ENCODE measurements at places on chromosomes 6 and 20.

- DNase-seq, result no peak
These were observed 8.4 kb upstream of the ZSWIM1 start for GRCh38 chr20:45872626-45873025.

- DNase-seq, result peak; percentile 5
These were observed 382.5 kb downstream of the EPHA7 start for GRCh38 chr6:93036835-93037234.

GRCh38 chr6:142413111-142413510 is 111.3 kb downstream of the ADGRG6 start:
- DNase-seq, result no peak

DNA sequence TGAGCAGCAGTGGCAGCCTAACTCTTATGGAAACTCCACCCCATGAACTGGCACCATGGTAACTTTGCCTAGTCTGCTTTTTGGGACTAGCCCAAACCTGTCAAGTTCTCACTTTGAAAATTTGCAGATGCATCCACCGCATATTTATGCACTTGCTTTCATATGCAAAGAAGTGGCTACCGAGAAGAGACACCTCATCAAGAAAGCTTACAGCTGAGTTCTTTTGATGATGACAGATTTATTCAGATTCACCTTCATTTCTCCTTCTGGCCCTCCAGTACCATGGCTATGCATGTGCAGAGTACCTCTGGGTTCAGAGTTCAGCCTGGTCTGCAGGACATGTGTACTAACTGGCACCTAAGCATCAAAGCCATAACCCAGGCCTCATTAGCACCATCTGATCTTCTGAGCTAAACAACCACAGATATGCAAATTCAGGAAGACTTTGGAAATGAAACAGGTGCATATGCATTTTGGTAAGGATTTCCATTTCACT is 154.3 kb upstream of the TENT5A start:
- no peak for DNase-seq

GRCh38 chr6:71320041-71320440 is 31.4 kb downstream of the OGFRL1 start:
- DNase-seq, result no peak

DNA sequence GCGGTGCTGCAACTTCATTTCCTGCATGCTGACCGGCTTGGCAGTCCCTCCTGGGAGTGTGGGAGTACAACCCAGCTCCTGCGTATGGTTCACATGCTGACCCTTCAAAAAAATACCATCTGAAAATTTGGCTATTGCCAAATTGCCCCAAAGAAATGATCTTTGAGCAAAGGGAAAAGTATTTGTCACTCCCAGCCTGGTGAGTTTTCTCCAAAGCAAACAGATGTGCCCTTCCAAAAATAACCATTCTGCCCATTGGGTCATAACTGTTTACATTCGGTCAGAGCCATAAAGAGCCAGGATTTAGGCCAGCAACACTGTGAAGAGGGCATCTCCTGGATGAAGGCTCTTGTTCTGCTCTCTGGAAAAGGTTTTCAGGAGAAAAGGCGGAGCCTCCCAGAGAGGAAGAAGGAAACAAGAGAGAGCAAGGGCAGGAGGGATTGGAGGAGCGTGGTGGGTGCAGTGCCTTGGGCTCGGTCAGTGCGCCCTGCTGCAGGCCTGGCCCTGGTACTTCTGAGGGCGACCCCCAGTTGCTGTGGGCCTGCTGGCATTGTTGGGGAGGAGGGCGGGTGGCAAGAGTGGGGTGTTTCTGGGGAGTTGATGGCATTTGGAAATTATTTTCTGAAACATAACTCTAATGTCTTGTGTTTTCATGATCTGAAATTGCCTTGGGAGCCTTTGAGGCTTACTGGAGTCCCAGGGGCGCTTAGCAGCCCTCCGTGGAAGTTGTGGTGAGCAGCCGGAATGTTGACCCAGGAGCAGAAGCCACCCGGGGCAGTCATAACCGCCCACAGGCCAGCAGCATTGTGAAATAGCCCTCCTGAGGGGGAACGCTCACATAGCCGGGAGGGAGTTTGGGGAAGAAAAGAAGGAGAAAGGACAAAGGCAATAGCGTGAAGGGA is 248.4 kb downstream of the MYLK4 start:
- no peak for DNase-seq

DNA sequence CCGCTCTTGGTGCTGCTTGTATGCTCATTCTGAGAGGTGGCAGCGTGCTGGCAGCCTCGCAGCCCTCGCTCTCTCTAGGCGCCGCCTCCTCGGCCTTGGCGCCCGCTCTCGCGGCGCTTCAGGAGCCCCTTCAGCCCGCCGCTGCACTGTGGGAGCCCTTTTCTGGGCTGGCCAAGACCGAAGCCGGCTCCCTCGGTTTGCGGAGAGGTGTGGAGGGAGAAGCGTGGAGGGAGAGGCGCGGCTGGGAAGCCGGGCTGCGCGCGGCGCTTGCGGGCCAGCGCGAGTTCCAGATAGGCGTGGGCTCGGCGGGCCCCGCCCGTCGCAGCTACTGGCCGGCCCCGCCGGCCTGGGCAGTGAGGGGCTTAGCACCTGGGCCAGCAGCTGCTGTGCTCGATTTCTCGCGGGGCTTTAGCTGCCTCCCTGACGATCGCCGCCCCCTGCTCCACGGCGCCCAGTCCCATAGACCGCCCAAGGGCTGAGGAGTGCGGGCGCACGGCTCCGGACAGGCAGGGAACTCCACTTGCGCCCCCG is 19.5 kb upstream of the FAM8A1 start:
- peak; percentile 22 for DNase-seq

DNA sequence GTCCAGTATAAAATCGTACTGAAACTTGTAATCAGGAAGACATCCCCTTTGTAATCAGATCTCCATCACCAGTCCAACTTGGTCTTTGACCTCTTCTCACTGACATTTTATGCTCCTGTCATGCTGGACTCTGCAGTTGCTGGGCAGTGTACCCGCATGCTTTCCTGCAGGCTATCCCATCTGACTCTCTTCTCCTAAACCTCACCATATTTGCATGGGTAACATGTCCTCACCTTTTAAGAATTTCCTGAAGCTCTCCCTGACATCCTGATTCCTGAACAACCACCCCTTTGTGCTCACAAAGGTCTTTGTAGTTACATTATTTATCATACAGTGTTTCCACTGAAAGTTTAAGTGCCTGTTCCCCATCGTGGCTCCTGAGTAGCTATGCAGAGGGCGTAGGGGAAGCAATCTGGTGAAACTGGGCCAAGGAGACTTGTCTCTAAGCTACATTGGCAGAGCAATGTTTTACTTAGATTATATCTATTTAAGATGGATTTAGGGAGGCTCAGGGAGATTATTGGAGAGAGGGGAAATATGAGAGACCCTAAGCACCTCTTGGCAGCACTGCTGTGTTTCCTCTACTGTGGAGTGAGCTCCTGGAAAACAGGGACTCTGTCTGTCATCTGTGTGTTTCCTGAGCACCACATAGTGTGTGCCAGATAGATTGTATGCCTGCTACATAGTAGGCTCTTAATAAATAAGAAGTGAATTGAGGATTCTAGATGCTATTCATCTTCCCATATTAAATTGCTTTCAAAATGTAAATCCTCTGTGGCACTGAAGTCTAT is 124.0 kb downstream of the LAMA2 start:
- no peak for DNase-seq

- DNase-seq, result no peak
These were observed 367.6 kb downstream of the TENT5A start for GRCh38 chr6:81384921-81385320.

DNA sequence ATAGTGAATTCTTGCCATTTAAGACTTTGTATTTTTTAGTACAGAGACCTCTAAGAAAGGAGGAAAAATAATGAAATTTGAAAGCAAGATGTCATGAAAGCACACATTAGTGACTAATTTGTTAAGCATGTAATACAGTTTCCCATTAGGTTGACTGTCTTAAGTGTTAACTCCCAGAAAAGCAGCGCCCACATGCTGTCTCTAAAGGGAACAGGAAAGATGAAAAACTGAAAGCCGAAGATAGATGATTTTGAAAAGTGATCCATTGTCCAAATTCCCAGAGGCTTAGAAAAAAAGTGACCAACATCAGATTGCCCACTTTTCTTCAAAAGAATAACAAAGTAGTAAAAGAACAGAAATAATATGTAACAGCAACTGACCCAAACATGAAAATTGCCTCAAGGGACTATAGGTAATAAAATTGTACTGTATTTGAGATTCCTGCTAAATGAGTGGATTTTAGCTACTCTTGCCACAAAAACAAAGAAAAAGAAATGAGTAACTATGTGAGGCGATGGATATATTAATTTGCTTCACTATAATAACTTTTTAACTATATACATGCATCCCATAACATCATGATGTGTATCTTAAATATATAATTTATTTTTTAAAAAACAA is 83.2 kb upstream of the OGFRL1 start:
- DNase-seq, result no peak

DNA sequence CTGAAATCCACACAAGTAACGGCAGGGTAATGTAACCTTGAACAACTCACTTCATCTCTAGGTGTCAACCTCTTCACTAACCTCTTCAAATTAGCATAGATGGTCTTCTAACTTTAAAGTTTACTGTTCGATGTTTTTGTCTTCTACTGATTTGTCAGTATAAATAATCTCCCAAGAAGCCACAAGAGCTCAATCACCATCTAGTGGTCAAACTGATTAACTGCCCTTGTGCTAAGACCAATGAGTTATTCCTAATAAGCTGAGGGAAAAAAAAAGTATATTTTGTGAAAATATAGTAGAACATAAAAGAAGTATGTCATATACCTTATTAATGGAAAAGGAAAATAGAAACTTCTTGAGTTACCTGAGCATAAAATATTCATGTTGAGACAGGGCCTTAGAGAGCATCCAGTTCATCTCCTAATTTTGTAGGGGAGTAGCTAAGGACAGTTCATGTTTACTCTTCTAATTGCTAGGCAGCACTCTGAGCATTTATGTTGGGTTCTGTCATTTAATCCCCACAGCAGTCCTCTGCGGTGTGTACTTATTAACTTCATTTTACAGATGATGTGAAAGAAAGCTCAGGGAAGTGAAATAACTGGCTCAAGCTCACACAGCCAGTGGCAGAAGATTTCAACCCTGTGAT is 317.1 kb downstream of the ESR1 start:
- peak; percentile 85 for DNase-seq

DNA sequence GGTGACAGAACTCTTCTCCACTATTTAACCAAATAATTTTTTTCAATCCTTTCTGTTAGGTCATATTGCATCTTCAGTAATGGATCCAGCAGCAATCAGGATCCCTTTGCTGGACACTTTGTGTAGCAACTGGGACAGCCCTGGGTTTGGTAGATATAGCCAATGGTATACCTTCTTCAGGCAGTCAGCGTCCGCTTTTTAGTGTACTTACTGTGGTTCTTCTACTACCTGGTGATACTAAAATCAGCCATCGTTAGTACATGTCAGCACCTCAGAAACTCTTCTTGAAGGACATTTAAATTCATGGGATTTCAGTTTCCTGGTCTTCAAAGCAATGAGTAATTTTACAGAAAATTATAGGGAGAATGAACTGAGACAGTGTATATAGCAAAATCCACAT is 93.5 kb downstream of the ADGRG6 start:
- no peak for DNase-seq

DNA sequence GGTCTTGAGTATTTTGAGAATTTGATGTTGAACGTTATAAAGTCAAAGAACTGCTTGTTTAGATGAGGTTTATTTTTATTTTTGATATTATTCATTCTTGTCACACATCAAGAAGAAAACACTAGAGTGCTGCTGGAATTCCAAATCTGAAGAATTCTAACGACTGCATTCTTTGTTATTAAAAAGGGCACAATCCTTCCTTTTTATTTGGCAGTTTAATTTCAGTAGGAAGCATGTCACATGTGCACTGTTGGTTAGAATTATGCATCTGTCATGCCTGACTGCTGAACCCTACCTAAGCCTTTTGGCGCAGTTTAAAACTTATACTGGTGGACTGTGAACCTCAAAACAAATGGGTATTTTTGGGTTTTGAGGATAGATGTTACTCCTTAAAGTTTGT is 4.0 kb downstream of the ID4 start:
- DNase-seq, result no peak

- no peak for DNase-seq
These were observed 432.7 kb downstream of the PTPRT start for GRCh38 chr20:42756991-42757390.

DNA sequence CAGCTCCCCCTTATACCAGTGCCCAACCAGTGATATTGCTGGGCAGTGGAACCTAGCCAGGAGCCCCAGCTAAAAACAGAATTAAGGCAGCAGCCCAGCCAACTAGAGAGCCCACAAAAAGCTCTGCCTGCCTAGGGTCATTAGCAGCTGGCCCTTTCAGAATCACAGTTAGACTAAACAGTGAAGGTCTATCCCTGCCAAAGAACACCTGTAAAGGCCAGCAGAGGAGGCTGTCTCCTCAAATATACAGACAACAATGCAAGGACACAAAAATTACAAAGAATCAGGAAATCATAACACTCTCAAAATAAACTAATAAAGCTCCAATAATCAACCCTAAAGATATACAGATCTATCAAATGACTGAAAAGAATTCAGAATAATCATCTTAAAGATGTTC is 77.8 kb upstream of the HTR1E start:
- no peak for DNase-seq

- peak; percentile 62 for DNase-seq
These were observed 705.7 kb upstream of the SLC35B3 start for GRCh38 chr6:9140951-9141460.

DNA sequence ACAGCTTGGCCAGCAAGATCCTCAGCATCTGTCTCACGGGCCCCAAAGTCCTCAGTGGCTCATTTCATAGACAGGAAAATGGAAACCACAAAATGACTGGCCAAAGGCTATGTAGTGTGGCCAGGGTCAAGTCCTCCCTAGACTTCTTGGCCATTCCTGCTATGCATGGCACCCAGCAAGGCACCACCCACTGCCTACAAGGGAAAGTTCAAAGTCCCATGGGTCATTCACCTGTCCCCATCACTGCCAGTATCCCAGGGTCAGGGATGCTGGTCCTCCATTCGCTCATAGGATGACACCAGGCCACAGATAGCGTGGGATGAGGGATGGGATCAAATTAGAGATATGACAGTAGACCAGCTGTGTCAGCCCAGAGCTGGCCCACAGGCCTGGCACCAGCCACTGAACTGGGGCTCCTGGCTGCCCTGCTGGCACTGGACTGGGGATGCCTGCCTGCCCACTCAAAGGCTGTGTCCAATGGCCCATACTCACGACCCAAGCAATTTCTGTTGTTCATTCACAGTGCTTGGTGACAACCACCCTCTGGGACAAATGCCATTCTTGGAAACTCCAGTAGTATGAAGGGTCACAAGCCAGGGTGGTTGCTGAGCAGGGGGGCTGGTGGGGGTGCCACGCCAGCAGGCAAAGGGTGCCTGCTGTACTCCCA is 11.6 kb downstream of the ADISSP start:
- no peak for DNase-seq

DNA sequence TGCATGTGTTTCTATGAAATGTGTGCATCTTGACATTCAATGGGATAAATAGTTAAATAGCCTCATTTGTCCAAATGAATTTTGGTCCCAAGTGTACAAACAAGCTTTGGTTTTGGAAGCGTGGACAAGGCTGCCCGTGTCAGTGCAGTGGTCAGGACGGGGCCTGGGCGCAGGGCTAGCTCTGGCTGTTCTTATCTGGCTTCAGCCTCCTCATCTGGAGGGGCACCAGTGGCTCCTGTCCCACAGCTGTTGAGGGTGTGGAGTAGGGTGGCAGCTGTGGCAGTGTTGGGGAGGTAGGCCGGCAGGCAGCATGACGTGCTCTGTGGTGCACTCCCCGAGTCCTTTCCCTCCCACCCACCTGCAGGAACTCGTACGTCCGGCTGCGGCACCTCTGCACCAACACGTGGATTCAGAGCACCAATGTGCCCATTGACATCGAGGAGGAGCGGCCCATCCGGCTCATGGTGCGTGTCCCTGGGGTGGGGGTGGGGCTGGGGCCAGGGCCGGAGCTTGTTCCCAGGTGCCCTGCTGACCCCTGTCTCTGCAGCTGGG is 43.5 kb downstream of the ITPR3 start:
- DNase-seq, result no peak
